ENCODE measurements at places on chromosomes 16 and 17.
A peak's percentile ranks its signal among the peaks of the same experiment; 100 is the strongest.

DNA sequence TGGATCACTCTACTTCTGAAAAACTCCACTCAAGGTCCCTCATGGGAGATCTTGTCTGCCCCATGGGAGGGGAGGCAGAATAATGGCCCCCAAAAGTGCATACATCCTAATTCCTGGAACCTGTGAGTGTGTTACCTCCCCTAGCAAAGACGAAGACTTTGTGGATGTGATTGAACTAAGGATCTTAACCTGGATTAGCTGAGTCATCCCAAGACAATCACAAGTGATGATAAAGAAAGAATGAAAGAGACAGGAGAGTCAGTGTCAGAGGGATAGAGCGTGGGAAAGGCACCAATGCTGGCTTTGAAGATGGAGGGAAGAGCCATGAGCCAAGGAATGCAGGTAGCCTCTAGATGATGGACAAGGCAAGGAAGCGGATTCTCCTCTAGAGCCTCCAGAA is 374.7 kb upstream of the DYNLRB2 start:
- no peak for DNase-seq

DNA sequence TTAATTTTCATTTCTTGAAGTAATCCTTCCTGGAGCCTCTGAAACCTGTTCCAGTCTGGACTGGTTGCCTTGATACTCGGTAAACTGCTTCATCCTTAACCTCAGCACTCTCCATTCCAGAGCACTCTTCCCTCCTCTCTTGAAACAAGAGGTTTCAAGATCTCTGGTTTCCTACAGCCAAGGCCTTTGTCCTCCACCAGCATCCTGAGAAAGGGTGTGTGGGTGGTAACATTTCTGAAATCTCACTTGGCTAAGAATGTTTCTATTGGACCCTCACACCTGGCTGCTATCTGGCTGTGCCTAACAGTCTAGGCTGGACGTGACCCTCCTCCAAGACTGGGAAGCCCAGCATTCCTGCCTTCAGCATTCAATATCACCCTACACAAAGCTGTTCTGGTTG is 99.7 kb downstream of the CYTH1 start:
- DNase-seq: no peak

DNA sequence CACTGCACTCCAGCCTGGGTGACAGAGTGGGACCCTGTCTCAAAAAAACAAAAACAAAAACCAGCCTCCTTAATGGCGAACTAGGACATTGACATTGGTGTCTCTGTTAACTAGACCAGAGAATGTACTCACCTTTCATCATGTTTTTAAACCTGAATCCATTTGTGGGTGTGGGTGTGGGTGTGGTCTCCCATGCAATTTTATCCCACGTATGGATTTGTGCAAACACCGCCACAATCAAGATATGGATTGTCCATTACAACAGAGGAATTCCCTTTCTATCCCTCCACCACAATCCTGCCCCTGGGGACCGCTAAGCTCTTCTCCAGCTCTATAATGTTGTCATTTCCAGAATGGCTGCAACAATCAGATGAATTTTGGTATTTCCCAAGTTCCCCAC is 49.9 kb downstream of the DNAH17 start:
- DNase-seq: no peak

DNA sequence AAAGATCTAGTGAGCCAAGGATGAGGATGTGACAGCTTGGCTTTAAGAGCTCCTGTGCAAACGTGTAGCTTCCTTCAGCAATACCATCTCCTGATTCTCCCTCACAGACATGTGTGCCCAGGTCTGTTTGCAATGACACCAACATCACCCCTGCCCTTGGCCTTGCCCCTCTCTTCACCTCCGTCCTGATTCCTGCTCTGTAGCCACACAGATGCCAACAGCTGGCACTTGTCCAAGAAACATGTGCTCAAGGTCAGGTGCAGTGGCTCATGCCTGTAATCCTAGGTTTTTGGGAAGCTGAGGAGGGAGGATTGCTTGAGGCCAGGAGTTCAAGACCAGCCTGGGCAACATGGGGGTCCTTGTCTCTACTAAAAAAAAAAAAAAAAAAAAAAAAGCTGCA is 103.8 kb upstream of the CRHR1 start:
- DNase-seq: no peak

GRCh38 chr17:1627982-1628855 is at the start of gene SLC43A2:
Gene SLC43A2 (minus strand): TSS chr17:1628834. CDS start chr17:1627874, 960 bp downstream.
- peak; percentile 65 for DNase-seq
